ENCODE measurements at places on chromosomes 5 and 9. TPM values are rescaled to one million over a fixed set of nuclear protein-coding genes. Genes with fewer than 3 reads are reported as not detected.
A peak's percentile ranks its signal among the peaks of the same experiment; 100 is the strongest.

DNA sequence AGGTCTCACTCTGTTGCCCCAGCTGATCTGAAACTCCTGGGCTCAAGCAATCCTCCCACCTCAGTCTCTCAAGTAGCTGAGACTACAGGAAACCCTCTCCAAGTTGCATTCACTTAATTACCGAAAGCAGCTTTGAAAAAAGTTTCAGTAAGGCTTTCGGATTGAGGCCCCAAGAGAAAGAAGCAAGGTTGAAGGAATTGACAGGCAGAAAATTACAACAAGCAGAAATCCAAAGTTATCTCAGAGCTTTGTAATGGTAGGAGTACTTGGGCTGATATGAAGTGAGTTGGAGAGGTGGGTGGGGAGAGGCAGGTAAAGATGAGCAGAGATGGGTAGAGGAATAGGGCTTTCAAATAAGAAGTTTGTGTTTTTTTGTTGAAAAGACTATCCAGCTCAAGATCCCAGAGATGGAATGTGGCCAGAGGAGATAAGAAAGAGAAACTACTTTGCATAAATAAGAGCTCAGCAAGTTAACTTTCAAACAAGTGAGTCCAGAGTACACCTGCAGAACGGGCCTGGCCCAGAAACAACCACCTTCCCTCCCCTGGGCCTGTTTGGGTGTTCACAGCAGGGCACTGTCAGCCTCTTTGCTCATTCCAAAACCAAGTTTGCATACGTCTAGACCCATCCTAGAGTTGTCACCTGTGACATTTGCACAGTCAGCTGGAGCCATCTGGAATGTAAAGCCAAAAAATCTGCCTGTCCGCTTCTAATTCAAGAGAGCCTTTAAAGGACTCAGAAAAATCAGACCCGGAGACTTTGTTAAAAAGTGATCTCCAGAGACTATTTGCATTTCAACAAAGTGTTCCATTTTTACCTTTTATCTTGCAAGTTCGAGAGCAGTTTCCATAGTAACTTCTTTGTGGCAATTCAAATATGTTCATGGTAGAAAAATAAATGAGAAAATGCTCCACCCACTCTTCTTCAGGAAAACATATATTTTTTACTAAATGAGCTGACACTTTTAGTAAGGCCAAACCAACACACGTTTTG is 2.2 kb upstream of the CLINT1 start:
- no peak for DNase-seq

Gene NPR3
- polyA plus RNA-seq: 20.0 TPM

GRCh38 chr5:90590-91547 is 1.1 kb upstream of the PLEKHG4B start:
- DNase-seq: no peak

DNA sequence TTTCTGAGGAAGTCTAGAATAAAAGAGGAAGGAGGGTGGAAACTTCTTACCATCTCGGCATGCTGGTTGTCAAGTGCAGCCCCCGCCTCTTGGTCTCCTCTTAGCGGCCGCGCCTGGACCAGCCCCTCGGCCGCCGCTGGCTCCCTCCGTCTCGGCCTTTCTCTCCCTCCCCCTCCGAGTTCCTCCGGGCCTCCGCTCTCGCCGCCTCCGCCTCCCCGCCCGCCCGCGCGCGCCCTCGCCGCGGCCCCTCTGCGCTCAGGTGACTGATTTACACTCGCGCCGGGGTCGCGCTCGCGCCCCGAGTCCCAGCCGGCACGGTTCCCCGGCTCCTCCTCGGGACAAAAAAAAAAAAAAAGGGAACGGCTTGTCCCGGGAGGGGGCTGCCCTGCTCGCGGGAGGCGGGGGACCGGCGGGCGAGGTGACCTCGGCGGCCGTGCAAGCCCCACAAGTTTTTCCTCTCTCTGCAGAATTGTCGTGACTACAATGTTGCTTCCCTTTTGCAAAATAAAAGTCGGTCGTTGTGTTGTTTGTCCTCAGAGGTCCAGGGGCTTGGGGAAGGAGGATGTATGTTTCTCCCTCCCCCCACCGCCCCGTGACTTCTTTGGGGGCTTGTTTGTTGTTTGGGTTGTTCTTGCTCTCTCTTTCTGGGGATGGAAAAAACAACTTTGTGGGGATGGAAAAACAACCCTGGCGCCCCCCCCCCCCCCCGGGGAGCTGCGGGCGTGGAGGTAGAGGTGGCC is at the start of gene BNC2:
Gene BNC2 (minus strand): TSS at position 75 of the 740 bp plus-strand sequence. CDS start 22 bp downstream, at position 53.
- DNase-seq: peak; percentile 73

Gene RGS7BP
- polyA plus RNA-seq: 7.2 TPM

Gene GNA14
- polyA plus RNA-seq: 13.7 TPM

- DNase-seq: no peak
Measured at GRCh38 chr5:86565197-86565789, 52.4 kb upstream of the COX7C start.

DNA sequence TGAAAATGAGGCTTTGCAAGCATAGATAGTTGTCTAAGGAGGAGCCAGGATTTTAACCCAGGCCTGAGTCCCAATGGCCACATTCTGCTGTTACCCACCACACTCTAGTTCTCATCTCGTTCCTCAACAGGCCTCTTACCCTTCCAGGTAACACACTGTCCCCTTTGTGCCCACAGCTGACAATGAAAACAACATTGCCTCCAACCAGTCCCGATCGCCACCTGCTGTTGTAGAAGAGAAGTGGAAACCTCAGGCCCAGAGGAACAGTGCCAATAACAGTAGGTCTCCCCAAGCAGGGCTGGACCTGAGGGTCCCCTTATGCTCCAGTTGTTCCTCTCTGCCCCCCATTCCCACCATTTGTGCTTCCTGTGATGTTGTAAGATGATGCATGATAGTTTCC is 30.4 kb downstream of the AMBP start:
- DNase-seq: no peak

DNA sequence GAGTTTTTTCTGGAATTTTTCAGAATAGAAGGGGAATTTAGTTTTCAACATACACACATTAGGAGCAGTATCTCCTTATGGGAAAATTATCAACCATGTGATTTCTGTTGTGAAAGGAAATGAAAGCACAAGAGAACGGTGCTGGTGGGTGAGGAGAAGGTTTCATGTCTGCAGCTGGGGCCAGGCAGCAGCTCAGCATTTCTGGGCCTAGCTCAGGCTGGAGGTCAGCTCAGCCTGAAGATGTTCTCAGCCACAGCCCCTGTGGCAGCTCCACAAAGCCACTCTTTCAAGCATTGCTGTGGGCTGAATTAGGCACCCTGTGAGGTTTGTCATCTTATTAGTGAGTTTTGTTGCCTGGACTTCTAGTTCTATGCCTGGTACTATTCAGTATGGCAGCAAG is 90.3 kb downstream of the DIRAS2 start:
- no peak for DNase-seq

- DNase-seq: no peak
Measured at GRCh38 chr5:174229514-174230370, 184.2 kb downstream of the NSG2 start.

DNA sequence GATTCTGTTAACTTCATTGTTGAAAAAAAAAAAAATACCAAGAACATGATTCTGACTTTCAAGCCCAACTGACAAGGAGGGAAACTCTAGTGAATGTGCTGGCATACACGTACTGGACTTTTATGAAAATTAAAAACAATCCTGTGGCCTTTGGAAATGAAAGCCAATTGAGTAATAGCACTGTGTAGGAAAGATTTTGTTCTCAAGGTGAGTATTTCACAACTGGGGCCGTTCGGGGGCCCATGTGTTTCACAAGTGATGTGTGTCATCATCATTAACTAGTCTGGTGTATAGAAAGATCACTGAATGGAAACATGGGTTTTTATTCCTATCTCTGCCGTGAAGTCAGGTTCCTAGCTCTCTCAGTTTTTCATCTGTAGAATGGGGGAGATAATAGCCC is 605.0 kb upstream of the CLINT1 start:
- no peak for DNase-seq

Gene CARTPT
- not detected for polyA plus RNA-seq

Gene ITGA1
- 59.8 TPM for polyA plus RNA-seq

DNA sequence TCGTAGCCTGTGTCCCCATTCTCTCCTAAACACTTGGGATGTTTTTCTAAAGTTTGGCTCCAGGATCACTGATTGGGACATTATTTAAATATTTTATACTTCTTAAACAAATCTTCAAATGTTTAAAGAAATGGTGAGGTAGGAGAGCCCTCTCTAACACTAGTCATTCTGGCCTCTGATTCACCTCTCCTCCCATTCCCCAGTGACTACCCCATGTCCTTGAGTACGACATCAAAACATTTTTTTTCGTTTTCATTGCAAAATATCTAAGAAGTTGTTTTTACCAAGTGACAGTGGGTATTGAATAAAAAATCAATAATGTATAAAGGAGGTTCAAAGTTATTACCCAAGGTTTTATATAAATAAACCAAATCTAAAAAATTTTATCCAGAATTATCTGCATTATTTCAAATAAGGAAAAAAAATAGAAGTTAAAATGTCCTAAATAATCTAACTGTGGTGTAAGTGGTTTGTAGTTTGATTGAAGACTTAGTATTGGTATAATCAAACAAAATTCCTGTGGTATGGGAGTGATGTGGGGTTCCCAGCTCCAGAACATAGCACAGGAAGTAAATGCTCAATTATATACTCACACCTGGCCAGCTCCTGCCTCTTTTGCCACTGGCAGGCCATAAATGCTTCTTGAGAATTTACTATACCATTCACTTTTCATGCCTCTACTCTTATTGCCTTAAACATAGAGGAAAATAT is 51.1 kb downstream of the MAST4 start:
- DNase-seq: no peak

Gene IDNK
- 14.4 TPM for polyA plus RNA-seq

Gene IQGAP2
- 68.2 TPM for polyA plus RNA-seq

DNA sequence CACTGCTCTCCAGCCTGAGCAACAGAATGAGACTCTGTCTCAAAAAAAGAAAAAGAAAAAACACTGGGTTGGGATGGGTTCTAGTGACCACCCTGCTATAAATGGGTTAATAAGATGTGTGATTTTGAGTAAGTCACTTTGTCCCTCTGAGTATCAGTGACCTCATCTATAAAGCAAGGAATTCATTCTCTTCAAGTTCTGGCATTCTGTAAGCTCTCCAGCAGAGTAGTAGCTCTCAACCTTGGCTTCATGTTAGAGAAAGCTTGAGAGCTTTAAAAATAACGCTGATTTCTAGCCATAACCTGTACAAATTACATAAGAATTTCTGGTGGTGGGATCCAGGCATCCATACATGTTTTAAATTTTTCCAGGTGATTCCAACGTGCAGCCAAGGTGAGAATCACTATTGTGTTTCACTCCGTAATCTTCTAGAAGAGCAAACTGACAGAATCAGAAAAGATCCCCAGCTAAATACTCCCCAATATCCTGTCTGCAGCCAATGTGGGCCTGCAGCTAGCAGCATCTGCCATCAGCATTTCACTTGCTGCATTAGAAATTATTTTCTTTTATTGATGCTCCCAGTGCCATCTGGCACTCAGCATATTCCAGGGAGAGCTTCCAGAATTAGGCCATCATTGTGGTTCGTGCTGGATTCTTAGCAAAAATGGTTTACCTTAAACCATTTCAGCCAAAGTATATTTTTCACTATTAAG is 109.4 kb downstream of the FEM1C start:
- no peak for DNase-seq

Gene PCDHA5
- polyA plus RNA-seq: not detected

GRCh38 chr5:123813937-123814624 is 302.1 kb downstream of the CSNK1G3 start:
- no peak for DNase-seq

DNA sequence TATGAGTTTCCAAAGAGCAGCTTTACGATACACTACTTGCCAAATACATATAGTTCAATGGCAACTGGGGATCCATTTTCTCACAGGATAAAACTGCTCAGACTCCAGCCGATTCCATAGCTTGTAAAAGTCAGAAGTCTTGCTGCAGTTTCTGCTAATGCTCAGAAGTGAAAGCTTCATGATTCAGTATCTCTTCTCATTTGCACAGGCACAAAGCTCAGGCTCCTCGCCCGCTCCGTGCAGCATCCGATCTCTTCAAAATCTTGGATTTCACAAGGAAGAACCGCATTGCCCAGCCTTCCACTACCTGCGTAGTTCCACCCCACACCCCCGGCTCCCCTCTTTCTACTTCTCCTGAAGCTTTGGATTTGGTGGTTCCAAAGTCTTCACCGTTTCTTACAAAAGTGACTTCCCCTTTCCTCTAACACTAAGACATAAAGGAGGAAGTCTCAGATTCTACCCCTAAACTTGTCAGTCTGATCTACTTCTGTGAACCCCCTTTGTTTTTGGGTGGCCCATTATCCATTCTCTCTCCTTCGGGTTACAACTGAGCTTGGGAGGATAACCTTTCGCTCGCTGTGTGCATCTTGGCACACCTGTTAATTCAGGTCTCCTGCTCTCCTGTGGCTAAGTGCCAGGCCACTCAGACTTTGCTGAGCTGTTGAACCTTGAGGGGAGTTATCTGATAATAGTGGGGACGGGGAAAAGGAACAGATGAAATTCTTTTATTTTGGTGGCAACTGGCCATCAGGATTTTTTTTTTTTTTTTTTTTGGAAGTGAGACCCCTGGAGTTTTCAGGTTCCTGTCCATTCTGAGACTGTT is 194.1 kb downstream of the GNA14 start:
- DNase-seq: no peak

Gene PCDHGA6
- polyA plus RNA-seq: 7.2 TPM

Gene F2RL2
- polyA plus RNA-seq: 0.89 TPM

DNA sequence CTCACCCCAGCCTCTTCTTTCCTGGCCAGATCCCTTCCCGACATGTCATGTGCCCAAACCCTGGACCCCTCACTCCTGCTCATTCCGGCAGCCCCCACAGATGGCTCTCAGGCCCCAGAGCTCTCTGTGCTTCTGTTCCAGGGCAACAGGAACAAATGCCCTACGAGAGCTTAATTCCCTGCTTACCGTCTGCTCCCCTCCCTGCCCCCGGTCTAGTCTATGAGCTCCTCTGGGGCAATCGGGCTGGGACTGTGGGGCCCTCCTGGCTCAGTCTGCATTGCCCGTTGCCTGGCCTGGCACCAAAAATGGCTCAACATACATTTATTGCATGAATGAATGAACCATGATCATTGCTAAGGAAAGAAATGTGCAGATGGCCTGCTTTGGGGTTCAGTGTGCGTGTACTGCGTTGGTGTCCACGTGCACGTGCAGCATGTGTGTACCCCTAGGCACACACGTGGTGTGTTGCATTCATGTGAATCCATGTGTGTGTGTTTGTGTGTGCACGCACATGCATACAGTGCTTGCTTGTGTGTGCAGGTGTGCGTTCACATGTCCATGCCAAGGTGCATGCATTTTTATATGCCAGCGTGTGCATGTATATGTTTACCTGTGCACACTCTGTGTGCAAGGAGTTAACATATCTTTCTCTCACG is 201.2 kb upstream of the IER5L start:
- DNase-seq: no peak

GRCh38 chr5:168950241-168950951 is 350.5 kb downstream of the SLIT3 start:
- DNase-seq: no peak

GRCh38 chr9:123201083-123201482 is 67.3 kb downstream of the STRBP start:
- no peak for DNase-seq
